ENCODE measurements at places on chromosomes 13 and 19.

DNA sequence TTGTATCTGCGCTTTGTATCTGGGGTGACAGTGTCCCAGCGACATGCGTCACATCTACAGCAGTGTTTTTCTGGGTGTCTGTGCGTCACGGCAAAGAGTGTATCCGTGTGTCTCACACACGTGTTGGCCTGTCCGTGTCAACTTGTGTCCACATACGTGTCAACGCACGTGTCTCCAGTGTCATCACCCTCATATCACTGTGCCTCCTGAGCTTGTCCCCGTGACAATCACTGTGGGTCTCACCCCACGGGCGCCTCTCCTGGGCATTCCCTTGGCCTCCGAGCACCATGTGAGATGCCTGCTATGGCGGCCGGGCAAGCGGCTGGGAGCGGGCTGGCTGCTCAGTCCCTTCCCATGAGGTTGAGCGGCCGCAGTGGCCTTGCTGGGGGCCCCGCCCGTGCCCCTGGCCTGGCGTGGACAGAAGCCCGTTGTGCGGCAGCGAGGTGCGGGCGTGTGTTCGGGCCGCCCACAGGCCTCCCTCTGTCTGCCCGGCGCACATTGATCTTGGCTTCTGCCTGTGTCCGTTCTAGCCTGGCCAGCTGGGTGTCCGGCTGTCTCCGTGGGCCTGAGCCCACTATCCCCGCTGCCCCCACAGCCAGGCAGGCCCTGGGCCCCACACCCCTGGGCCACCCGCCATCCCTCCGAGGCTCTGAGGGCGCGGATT is 6.4 kb downstream of the NFIX start:
- peak; percentile 73 for DNase-seq

DNA sequence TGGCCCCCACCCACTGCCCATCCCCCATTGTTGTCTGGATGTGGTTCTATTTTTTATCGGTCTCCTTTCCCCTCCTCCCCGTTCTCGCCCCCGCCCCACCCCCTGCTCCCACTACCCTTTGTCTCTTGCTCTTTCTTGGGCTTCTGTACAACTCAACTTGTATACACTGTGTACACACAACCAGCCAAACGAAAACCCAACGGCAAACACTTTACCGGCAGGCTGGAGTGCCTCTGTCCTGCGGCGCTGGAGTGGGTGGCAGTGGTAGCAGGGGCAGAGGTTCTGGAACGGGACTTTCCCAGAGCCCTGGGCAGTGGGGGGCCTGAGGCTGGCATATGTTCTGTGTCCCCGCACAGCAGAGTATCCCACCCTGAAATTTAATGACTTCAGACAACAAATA is 13.7 kb downstream of the RRAS start:
- no peak for DNase-seq

DNA sequence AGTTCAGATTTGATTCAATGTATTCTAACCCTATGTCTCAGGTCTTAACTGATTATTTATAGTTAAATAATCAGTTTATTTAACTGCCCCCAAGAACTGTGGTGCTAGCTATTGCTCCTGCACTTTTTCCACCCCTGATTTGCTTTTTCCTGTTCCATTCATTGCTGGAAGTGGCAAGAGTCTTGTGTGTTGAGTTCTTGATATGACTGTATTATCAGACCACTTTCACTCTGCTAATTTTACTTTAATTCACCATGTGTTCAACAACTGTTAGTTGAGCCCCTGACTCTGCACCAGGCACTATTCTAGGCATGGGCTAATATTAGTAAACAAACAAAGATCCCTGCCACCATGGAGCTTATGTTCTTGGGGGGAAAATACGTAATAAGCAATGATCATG is 39.9 kb downstream of the WDFY2 start:
- DNase-seq = no peak

DNA sequence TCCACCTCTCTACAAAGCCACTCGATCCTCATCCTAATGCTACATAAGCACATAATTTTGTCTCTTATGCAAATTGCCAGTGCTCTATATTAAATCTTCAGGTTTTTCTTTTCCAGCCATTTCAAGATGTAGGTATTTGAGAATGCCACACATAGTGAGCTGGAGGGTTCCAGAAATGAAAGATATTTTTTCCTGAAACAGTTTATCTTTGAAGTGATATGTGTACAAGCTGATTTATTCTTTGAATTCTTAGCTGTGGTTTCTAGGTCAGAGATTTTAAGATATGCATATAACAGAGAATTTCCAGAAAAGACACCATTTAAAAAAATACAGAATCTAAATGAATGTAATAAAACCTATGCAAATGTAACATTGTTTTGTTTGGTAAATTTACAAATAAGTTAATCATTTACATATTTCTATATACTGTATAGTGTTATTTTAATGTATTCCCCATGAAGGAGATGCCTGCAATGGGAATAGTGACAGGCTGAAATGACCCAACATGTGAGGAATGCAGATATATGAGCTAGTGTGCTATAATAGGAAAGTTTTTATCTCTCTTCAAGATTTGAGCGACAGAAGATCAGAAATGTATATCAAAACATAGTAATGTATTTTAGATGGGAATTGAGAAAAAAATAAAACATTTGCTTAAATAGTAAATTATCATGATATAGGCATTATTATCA is 570.2 kb downstream of the SLITRK1 start:
- DNase-seq = no peak

DNA sequence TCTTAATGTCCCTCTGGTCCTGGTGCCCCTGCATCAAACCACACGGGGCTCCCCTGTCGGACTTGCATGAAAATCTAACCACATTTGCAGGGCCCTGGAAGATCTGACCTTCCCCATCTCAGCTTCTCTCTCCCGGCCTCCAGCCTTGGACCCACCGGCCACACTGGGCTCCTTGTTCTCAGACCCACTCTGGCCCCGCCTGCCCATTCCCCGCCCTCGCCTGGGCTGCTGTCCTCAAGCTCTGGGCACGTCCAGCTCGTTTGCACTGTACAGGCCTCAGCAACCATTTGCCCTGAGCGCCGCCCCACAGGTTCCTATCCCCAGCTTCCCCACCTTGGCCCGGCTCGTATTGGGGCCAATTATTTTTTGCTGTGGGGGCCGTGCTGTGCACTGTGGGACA is 10.5 kb downstream of the MYO9B start:
- DNase-seq = peak; percentile 69

DNA sequence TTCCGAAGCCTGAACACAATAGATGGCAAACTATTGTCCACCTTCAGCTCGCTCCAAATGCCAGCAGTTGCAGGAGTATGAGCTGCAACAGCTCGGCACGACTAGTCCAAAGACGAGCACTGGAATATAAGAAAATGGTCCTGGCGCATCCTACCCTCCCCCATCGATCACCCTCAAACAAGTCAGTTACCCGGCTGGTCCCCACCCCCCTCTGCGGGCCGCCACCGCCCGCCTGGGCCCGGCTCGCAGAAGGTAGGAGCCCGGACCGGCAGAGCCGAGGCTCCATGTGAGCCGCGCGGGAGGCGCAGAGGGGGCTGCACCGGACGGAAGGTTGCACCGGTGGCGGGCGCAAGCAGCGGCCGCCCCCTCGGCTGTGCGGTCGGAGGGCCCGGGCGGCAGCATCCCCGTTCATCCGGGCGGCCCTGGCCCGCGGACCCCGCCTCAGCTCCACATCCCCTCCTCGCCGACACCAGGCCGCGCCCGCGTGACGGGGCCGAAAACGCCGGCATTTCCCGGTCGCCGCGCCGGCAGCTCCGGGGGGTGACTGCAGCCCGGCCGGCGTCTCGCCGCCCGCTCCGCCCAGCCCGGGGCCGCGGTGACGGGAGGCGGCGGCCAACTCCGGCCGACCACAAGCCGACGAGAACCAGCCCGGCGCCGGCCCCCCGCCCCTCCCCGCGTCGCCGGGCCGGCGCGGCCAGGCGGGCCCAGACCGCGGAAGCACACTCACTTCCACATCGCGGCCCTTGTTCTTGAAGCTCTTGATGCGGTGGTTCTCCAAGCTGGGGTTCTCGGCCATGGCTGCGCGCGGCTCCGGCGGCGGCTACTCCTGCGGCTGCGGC is 552 bp downstream of the KPNA3 start:
- DNase-seq = peak; percentile 10

DNA sequence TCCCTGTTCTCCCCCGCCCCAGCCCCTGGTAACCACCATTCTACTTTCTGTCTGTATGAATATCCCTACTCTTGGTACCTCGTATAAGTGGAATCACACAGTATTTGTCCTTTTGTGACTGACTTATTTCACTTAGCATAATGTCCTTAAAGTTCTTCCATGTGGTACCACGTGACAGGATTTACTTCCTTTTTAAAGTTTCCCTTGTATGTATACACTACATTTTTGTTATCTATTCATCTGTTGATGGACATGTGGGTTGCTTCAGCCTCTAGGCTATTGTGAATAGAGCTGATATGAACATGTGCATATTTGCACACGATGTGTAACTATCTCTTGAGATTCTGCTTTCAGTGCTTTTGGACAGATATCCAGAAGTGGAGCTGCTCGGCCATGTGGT is 59.6 kb upstream of the GJB6 start:
- DNase-seq = no peak

GRCh38 chr13:23608701-23609413 is 38.6 kb downstream of the TNFRSF19 start:
- no peak for DNase-seq

DNA sequence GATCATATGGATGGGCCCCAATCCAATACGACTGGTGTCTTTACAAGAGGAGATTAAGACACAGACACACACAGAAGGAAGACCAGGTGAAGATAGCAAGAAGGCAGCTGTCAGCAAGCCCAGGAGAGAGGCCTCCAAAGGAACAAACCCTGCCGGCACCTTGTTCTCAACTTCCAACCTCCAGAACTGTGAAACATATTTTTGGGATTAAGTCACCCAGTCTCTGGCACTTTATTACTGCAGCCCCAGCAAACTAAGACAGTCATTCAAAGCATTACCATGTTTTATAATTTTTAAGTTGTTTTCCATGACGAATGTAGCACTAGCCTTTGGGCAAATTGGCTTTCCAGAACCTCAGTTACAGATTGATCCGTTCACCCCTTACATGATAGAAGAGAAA is 11.3 kb downstream of the STARD13 start:
- no peak for DNase-seq

- no peak for DNase-seq
Measured at GRCh38 chr13:106507560-106508274, 27.7 kb downstream of the EFNB2 start.

Measured in amygdala (tissue), 56 donors.